ENCODE measurements at places on chromosomes 3 and 15. TPM values are rescaled to one million over a fixed set of nuclear protein-coding genes. Genes with fewer than 3 reads are reported as not detected.

Gene ITIH3
- total RNA-seq: 2.5 TPM

Gene KLHDC8B
- 31.7 TPM for total RNA-seq

Gene SH2D7
- not detected for total RNA-seq

Gene COL6A5
- total RNA-seq: not detected

Gene BLM
- 1.2 TPM for total RNA-seq

Gene C3orf33
- 1.6 TPM for total RNA-seq

Gene CCNDBP1
- total RNA-seq: 53.5 TPM

Gene RAD54L2
- 15.4 TPM for total RNA-seq

Gene SEC11A
- total RNA-seq: 200 TPM

Gene GOLGA8M
- 2.0 TPM for total RNA-seq

Gene RLBP1
- total RNA-seq: not detected

Gene MUC13
- under 0.01 TPM for total RNA-seq

Gene CD276
- total RNA-seq: 230 TPM

Gene SPRED1
- 50.0 TPM for total RNA-seq

Gene LYZL4
- total RNA-seq: not detected

Gene IGSF11
- under 0.01 TPM for total RNA-seq

Gene SLC28A2
- total RNA-seq: not detected

Gene SLC9A9
- 6.6 TPM for total RNA-seq

Gene TMEM207
- not detected for total RNA-seq
